ENCODE measurements at places on chromosomes 12 and 14.
A peak's percentile ranks its signal among the peaks of the same experiment; 100 is the strongest.

- DNase-seq, result no peak
These were observed 3.6 kb downstream of the RIMBP2 start for GRCh38 chr12:130712346-130713065.

DNA sequence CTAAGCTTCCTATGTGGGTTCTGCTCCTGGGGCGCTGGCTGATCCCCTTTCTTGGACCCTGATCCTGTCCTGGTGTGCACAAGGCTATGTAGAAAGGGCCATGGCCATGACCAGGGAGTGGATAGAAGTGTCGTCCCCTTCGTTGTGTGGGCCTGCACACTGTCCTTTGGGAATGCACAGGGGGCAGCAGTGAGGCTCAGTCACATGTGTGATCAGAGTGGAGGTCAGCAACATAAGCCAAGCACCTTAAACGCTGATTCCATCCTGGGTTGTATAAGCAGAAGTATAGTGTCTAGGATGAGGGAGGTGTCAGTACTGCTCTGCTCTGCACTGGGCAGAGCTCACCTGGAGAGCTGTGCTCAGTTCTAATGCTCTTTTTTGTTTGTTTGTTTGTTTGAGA lies 48.4 kb downstream of the ESRRB start:
- no peak for DNase-seq

DNA sequence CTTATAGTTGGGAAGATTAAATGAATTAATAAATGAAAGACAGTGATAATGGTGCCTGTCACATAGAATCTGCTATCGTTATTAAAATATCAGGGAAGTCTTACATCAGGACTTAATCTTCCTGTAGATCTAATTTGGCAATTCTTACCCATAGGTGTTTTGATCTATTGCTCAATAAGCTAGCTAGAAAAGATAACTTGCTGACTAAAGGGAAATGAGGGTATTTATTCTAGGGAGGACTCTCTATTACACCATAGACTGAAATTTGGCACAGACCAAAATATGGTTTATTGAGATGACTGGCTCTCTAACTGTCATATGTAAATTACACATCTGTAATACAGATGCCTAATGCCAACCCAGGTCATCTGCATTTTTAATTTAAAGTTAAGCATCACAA lies 11.5 kb downstream of the HAL start:
- no peak for DNase-seq

DNA sequence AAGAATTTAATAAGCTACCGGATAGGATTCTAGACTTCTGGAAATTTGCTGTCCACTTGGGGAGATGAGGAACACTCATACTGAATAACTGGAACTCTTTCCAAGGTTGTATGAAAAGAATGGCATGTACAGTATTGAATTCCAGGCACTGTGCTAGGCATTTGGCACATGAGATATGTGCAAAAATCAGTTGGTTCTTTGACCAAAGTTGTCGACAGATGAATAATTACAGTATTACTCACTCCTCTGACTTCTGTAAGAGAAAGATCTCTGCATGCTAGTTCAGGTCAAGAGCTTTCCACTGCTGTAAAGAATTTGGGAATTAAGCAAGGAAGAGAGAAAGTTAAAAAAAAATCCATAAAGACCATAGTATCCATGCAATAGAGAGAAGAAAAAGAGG lies 764.7 kb downstream of the BCL11B start:
- no peak for DNase-seq

DNA sequence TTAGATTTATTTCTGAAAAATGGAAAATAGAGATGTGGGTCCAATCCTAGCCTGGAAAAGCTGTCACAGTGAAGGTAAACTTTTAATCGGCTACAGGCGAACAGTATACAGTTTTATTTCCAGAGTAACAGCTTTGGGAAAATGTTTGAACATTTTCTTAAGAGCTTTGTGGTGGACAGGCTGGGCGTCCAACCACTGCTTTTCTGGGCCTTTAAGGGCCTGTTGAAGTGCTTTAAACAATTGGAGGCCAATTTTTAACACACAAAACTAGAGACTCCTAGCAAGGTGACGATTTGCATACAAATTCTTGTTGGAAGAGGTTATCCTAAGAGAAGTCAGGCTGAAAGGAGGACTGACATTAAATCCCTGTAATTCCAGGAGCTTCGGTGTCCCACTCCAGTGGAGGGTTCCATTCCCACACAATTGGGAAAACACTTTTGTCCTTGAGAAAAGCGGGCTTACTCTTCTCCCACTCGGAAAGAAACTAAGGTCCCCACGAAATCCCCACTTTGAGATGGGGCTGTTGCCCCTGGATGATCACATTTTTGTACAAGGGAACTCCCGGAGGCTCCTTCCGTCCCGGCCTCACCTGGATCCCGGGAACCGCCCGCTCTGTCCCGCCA lies 26.9 kb downstream of the BCL11B start:
- no peak for DNase-seq

DNA sequence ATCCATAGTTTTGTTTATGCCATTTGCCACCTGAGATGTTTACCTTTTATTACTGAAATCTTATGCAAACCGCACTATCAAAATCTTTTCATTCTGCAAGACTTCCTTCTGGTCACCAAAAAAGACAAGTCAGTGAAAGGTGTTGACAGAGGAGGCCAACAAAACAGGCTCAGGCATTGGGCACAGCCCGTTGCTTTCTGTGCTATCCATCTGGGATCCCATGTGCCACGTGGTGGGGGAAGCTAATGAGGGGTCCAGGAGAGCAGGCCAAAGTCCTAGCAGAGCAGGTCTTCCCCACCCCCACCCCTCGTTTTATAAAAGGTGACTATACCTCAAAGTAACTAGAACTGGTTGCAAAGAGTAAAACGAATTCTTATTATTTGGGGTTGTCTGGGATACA lies 1.2 kb downstream of the ALDH1L2 start:
- DNase-seq, result no peak

DNA sequence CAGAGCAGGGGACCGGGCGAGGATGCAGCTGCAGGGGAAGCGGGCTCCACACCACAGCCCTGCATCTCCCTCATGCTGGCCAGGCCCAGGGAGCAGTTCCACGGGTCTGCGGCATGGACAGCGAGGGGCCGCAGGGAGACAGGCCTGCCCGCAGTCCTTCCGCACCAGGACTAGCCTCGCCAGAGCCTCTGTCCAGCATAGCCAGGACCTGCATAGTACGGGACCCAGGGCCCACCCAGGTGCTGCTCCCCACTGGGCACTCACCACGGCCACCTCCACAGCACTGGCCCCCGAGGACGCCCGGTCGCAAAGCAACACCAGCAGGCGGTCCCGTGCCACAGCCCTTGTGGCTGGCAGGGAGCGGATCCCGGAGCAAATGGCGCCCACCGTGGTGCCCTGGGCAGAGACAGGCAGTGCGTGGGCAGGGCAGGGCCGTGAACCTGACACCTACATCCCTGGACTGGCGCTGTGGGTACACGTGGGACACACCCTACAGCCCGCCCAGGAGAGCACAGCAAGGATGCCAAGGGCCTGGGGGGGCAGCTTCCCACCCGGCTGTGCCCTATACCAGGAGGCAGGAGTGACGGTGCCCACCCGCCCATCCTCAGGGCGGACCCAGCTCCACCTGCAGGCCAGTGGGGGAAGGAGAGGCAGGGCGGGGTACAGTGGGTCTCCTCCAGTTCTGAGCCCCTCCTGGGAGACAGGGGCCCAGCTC lies 23.8 kb downstream of the JAG2 start:
- no peak for DNase-seq

DNA sequence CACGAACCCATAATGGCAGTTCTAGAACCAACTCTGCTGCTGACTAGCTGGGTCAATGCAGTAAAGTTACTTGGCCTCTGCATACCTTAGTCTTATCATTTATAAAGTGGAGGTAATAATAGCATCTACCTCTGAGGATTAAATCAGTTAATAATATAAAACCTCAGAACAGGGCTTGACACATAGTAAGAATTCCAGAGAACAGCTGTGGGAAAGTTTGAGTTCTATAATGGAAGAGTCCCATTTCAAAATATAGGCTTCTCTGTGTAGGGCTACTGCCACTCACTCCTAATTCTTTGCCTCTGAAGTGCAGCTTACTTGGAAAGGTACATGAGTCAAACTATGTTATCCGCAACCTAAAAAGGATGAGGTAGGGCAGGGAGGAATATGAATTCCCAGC lies 269.2 kb upstream of the PRKD1 start:
- DNase-seq, result no peak

DNA sequence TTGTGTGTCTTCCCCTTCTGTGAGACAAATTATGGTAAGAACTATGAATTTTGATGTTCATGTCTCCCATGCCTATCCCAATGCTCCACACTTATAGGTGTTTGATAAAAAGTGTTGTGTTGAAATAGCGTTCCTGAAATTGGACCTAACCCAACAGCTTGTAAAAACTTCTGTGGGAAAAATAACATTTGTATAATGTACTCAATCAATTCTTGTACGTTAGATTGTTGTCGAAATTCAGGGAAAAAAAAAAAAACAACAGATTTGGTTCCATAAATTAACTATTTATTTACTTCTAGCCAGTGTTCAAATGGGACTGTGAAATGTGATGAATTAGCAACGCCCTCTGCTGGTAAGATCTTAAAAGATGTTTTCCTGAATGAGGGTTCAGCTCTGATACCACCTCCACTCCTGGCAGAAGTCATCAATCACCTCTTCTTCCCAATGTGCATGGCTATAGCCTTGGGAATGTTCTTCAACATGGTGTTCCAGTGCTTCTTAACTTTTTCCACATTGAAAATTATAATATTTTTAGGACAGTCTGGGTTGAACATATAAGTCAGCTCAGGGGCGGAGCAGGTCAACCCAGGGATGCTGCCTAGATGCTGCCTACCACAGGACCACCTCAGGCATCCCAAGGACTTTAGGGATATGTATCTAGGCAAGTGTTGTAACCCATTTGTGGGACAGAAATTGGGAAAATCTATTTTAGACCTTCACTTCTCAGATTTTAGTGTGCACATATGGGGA lies 170.6 kb downstream of the OTOGL start:
- peak; percentile 10 for DNase-seq

- DNase-seq, result no peak
These were observed 58.9 kb upstream of the TMTC2 start for GRCh38 chr12:82627799-82628198.

- no peak for DNase-seq
These were observed 12.1 kb upstream of the KCNMB4 start for GRCh38 chr12:70353780-70354660.

DNA sequence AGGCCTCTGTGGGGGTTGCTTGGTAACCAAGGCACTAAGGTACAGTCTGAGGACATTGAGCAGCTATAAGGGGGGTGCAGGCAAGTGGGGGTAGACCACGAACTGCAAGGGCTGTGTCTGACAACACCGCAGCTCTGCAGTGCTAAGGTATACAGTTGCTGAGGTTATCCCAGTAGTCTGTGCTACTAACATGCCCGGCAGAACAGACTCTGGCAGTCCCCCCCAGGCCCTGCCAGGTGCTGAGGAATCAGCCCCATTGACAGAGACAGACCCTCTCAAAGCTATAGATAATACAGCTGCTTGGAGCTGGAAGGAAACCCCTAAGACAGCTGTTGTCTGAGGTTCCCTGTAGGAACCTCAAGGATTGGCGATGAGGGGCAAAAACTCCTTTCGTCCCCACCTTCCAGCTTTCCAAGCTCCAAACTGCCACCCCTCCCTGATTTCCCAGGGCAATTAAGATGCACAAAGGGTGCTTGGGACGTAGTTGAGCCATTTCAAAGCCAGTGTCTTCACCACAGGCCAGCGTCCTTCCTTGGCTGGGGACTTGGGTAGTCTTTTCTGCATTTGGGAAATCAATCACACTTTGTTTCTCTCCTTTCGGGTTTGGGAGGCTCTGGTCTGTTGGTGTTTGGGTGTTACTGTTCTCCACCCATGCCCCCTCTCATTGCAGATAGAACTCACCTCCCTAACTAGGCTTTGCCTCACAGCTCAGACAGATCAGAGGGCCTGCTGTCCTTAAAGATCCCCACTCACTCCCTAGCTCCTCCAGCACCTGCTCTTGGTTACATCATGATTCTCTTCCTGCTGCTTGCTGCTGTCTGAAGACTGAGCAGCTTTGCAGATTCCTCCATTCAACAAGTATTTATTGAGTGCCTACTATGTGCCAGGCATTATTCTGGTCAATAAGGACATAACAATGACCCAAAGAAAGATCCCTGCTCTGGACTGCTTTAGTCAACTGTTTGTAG lies 2.0 kb upstream of the MYH7 start:
- DNase-seq, result no peak

DNA sequence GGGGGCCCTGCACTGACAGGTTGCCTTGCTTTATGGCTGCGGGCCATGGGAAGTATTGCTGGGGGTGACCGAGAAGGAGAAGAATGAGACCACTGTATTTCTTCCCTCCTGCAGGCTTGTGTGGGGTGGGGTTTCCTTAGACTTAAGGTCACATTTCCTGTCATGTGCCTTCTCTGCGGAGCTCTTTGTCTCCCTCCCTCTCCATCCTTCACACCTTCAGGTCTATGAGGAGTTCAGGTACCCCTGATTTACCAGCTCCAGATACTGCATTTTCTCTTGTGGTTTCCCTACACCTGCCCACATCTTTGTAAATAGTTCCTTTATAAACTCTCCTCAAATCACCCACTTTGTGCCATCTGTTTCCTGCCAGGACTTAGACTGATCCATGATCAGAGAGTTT lies 3.6 kb downstream of the FNTB start:
- DNase-seq, result peak; percentile 7

DNA sequence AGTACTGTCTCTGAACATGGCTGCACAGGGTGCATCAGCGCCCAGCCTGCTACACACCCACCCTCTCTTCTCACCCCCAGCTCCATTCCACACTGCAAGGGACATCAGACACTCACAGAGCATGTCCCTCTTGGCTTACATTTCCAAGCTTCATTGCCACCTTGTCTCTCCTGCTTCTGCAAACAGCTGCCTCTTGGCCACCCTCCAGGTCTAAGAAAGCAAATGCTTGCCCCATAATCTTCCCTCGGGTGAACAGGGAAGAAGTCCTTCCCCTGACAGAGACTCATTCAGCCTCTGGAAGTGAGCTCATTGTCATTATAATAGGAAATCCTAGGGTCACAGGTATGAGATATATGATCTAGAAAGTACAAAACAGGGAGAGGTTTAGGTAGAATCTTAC lies 505.2 kb downstream of the RMST start:
- no peak for DNase-seq

- DNase-seq, result no peak
These were observed 727.0 kb downstream of the C12orf50 start for GRCh38 chr12:87302126-87302745.

- DNase-seq, result no peak
These were observed 55.6 kb downstream of the NIN start for GRCh38 chr14:50775357-50775756.

DNA sequence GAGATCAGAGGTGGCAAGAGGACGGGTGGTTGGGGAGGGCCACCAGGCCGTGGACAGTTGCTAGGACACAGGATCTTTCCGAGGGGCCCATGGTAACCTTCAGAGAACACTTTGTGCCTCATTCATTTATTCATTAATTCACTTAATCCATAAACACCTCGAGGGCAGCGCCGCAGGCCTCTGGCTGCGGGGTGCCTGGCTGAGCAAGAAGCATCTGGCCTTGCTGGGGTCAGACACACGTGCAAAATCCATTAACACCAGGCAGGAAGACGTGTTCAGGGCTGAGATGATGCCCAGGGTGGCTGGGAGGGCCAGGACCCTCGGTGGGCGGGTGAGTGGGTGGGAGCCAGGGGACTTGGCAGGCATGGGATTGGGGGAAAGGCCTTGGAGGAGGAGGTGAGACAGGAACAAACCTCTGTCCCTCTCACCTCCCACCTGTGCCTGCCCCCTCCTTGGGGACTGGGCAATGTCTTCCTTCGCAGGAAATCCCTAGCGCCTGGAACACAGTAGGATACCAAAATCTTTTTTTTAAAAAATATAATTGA lies 6.6 kb upstream of the DLK1 start:
- DNase-seq, result no peak

Data from immature natural killer cell (primary cell).